ENCODE measurements at places on chromosomes 3 and 15.

DNA sequence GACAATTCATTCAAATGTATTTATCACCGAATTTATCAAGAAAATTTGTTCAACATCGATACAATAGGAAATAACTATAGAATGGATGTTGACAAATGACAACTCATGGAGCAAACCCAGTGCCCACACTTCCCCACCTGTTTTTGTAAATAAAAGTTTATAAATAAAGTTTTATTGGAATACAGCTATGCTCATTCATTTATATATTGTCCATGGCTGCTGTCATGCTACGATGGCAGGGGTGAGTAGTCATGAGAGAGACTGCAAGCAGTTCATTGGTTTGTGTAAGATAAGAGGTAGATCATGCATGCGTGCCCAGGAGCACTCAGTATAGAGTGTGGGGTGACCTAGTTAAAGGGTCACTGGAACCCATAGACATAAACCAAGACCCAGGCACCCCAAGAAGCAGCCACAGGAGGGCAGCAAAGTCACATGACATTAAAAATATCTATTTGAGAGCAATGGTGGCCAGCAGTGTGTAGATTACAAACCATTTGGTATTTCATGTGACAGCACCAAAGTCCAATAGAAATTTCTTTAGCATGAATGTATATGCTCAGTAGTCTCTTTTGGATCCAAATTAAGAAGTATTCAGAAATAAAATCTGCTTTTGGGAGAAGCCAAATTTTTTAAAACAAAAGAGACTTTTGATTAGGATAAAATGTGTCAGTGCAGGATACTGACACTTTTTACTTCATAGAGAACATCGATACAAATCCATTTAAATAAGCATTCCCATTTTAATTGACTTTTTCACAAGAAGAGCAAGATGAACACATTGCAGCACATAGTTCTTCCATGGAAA lies 794.8 kb downstream of the MCTP2 start:
- DNase-seq, result peak; percentile 78

- DNase-seq, result peak; percentile 18
These were observed 48.7 kb upstream of the CPB1 start for GRCh38 chr3:148778926-148779325.

DNA sequence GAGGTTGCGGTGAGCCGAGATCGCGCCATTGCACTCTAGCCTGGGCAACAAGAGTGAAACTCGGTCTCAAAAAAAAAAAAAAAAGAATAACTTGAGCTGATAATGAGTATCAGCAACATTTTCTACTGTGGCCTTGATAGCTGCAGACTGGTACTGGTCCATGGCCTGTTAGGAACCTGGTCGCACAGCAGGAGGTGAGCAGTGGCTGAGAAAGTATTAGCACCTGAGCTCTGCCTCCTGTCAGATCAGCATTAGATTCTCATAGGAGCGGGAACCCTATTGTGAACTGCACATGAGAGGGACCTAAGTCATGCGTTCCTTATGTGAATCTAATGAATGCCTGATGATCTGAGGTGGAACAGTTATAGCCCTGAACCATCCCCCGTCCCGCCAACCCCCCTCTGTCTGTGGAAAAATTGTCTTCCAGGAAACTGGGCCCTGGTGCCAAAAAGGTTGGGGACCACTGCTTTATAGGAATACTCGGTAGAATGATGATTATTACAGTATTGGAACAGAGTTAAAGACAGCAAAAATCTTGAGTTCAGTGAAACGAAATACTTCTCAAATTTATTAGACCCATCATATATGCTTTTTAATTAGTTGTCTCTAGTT lies 126.0 kb downstream of the ZNF609 start:
- no peak for DNase-seq

GRCh38 chr3:184725176-184725719 lies 13.4 kb upstream of the MAGEF1 start:
- no peak for DNase-seq

DNA sequence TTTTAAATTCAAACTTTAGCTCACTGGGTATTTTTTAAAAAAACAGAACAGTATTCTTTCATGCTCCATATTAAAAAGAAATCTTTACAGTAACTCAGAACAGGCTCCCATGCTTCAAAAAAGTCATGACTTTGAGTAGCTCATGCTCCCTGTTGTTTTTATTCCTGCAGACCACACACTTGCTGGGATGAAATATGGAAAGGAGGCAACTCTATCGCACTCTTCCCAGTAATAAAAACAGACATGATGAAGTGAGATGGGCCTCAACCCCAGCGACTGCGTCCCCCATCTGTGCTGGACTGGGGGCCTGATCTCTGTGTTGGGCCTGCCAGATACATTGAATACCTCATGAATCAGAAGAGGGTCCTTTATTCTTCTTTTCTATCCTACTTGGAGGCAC lies 58.9 kb downstream of the ARHGEF3 start:
- DNase-seq, result no peak

GRCh38 chr15:92728266-92728665 lies 72.7 kb upstream of the FAM174B start:
- DNase-seq, result no peak

DNA sequence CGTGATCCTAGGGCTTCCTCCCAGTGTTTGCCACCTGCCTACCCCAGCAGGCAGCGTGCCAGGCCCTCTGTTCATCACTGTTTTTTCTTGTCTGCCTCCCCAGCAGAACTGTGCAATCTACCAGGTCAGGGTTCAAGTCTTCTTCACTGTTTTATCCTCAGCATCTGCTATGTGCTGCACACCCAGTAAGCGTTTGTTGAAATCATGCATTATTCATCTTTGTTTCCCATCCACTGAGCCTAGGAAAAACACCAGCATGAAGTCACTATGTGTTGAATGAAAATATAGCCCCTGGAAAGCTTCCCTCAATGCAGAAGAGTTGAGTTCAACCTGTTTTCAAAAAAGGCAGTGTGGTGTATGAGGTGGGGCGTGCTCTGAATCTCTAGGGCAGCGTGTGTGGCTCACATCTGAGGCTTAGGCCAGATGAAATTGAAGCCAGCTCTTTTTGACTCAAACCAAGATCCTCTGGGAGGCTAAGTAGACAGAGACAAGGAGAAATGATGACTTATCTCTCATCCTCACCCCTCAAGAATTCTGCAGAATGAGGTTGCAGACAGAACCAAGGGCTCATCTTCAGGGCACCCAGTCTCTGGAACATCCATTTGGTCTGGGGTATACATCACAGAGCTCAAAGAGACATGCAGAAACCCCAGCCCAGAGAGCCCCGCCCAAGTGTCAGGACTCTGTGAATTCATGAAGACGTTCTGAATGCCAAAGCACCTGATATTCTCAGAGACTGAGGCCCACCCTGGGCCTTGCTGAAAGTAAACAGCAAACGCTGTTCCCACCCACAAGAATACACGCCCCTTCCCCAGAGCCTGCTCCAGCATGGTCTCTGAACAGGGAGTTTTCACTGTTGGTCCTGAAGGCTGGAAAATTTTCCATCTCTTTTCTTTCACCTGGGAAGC lies 5.7 kb upstream of the CAV3 start:
- no peak for DNase-seq

GRCh38 chr3:170953736-170954135 lies 45.3 kb upstream of the EIF5A2 start:
- no peak for DNase-seq

DNA sequence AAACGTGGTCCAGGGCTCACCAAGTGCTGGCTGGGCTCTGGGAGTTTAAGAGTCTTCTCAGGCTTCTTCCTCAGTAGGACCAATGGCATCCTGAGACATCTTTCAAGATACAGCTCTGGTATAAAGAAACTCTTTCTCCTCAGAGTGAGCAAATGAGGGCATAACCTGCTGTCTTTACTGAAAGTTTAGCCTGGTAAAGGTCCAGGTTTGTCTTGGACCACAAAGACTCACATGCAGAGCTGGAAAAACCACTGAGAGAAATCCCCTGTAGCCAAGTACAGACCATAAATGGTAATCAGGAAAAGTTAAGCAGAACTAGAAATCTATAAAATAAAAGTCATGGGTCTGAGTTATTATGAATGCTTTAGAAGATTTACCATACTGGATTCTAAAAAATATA lies 23.1 kb downstream of the CD47 start:
- DNase-seq, result peak; percentile 46

- DNase-seq, result no peak
These were observed 469.4 kb upstream of the ATP11B start for GRCh38 chr3:182323898-182324297.

DNA sequence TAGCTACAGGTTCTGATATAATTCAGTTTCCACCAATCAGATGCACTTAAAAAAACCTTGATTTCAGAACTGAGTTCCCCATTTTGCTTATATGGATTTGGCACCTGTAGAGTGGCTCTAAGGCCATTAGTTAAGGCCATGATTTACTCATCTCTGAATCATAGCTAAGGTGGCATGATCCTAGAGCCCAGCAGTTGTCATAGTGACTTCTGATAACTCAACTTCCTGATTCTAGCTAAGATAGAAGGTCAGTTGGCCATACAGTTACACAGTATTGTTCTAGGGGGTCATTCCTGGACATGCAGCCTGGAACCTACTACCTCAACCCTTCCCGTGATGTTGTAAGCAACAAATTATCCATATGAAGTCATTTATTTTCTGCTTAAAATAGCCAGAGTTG lies 15.9 kb upstream of the TMEM87A start:
- no peak for DNase-seq

DNA sequence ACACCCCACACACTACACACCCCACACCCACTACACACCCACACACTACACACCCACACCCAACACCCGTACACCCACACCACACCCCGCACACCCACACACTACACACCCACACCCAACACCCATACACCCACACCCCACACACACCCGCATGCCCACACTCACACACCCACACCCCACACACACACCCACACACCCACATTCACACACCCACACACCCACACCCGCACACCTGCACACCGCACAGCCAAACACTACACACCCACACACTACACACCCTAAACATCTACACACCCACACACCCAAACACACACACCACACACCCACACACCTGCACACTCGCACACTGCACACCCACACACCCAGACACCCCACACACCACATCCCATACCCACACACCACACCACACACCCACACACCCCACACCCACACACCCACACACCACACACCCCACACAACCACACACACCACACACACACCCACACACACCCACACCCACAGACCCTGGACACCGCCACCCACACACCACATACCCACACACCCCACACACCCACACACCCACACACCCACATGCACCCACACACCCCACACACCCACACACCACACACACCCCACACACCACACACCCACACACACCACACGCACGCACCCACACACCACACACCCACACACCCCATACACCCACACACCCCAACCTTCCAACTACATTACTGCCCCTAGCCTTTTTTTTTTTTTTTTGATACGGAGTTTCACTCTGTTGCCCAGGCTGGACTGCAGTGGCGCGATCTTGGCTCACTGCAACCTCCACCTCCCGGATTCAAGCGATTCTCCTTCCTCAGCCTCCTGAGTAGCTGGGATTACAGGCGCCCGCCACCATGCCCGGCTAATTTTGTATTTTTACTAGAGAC lies 16.9 kb downstream of the CEP19 start:
- DNase-seq, result no peak

DNA sequence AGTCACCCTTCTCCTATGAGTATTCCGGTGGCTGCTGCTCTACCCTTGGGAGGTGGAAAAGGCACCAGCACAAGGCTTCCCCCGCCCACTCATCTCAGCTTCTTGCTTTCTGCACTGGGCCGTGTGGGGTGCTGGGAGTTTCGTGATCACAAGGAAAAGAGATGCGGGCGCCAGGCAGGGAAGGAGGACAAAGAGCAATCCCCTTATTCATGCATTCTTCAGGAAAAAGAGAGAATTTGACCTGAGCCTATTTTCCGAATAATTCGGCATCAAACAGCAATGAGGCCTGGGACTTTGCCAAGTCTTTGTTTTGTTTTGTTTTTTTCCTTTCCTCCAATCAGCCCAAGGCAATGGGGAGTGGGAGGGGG lies 102.2 kb upstream of the LPP start:
- peak; percentile 52 for DNase-seq

DNA sequence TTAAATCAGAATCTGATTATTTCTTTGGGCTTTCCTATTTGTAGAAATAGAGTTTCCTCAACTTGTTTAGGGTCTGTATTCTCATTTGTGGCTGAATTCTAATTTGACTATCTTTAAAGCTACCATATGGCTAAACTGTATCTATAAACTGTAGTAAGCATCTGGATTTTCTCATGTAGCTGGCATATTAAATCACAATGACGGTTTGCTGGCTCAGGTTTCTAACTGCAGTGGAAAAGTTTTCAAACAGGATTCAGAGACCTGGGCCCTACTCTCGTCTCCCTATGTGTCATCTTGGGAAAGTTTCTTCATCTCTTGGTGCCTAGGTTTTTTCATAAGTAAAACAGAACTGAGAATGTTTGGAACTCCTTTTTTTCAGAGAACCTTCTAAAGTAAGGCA lies 68.3 kb downstream of the GALK2 start:
- peak; percentile 77 for DNase-seq

GRCh38 chr3:197343656-197344408 lies 45.4 kb upstream of the DLG1 start:
- DNase-seq, result no peak

GRCh38 chr15:39597336-39597735 lies 16.5 kb downstream of the THBS1 start:
- no peak for DNase-seq

GRCh38 chr15:59570315-59570714 lies 41.3 kb upstream of the GCNT3 start:
- DNase-seq, result no peak

DNA sequence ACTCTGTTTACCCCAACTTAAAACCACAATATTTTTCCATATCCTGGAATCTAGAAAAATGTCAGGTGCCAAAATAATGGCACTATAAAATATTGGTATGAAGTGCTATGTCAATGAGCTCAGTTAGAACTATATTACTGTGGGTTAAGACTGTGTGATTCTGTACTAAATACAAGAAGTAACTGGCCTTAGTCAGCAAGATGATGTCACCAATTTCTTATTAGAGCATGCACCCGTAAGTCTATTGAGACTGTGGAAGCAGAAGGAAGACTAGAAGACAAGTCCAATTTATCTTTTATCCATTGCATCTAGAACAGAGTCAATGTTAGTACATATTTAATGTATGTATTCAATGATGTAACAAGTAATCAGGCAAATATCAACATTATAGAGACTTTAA lies 25.0 kb downstream of the LRRC58 start:
- peak; percentile 38 for DNase-seq
